ENCODE measurements at places on chromosomes 3 and 15.

DNA sequence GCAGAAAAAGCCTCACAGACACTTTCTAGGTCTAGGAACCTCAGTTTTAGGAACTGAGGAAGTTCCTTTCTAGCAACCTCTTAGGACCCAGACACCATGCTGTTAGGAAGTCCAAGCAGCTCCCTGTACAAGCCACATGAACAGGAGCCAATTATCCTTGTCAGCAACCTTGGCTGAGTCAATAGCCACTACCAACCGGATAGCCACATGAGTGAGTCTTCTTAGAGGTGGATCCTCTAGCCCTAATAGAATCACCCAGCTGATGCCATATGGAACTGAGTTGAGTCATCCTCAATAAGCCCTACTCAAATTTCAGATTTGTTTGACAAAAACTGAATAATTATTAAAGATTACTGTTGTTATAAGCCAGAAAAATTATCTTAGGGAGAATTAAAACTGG is 256.2 kb downstream of the NLGN1 start:
- DNase-seq = no peak

DNA sequence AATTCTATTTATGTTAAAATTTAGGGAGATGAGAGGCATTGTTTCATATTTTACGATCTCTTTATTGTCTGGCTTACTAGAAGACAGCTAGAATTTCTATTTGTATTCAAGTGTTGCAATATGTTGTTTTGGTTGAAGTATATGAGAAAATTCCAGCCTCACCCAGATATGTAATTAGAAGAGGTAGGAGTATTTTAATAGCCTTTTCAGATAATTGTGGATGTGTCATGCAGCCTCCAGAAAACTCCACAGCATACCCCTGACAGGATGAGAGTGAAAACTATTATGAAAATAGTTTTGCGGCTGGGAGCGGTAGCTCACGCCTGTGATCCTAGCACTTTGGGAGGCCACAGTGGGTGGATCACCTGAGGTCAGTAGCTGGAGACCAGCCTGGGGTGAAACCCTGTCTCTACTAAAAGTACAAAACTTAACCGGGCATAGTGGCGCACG is 21.5 kb upstream of the USP3 start:
- no peak for DNase-seq

GRCh38 chr15:22925875-22926274 is 54.3 kb downstream of the CYFIP1 start:
- no peak for DNase-seq

- no peak for DNase-seq
Measured at GRCh38 chr3:144957398-144958101, 985.9 kb downstream of the DIPK2A start.

DNA sequence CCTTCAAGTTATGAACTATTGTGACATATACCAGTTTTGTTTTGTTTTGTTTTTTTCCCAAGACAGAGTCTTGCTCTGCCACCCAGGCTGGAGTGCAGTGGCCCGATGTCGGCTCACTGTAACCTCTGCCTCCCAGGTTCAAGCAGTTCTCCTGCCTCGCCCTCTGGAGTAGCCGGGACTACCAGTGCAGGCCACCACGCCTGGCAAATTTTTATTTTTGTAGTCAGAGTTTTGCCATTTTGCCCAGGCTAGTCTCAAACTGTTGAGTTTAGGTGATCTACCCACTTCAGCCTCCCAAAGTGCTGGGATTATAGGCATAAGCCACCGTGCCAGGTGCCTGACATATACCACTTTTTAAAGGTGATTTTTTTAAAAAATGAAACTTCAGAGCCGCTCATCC is 74.6 kb downstream of the ARRDC4 start:
- DNase-seq = no peak

GRCh38 chr15:69848551-69849231 is 249.0 kb downstream of the TLE3 start:
- DNase-seq = no peak

DNA sequence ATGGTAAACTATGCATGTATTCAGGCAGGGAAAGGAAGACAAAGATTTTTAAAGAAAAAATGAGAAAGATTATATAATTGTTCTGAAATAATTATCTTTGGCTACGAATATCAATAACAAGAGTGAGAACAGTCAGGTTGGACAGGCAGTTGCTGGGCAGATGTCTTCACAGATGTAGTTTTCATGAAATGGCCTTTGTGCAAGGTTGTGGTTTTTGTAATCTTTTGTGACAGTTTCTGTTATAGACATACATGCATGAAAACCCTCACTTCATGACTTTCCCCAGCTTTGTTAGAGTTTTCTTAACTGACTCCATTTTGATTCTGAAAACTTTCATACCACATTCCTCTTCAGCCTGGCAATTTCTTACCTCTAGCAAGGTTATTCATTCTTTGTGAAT is 34.9 kb upstream of the SLC25A36 start:
- no peak for DNase-seq

DNA sequence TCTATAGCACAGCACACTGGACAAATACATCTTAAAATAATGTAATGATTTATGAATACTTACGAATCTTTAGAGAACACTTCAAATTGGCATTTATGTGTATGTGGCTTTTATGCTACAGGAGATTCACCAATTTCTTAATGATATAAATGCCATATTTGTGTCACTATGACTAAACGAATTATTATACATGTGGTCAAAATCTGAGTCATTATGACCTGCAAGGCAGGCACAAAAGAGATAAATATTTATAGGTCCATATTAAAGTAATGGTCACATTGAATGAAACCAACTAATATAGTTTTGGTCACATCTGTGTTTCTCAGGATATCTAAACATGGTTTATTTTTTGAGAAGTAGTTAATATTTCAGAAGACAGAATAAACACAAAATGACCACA is 232.3 kb upstream of the SEMA6D start:
- no peak for DNase-seq

- DNase-seq = no peak
Measured at GRCh38 chr3:9750556-9751411, 1.0 kb downstream of the OGG1 start.

DNA sequence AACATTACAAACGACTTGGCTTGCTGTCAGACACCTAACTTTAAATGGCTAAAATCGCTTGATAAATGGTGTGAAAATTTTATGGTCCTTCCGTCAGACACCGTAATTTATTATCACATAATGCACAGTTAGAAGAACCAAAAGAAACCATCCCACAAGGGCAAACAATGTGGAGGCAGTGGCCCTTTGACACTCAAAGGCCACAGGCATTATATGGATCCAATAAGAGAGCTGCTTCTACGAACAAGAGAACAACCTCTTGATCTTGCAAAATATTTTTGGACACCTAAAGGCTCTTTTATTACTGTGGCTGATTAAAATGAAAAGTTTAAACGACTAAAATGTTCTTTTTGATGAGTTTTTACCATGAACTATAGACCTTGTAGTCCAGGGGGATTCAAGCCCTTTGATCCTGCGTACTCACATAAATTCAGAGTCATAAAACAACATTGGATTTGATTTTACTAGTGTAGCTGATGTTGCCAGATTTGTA is 202.8 kb downstream of the FMN1 start:
- no peak for DNase-seq

DNA sequence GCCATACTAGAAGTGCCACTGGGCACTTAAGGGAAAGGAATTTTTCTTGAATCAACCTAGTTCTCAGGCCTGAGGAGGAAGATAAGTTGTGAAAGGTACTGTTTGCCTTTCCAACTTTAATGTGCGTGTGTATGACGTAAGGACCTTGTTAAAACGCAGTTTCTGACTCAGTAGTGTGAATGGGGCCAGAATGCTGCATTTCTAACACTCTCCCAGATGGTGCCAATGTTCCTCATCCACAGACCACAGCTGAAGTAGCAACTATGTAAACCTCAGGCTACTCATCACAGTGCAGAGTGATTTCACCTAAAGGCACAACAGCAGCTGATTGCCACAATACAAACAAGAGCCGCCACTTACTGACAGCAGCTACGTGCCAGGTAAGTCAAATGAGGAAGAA is 103.6 kb downstream of the OTOL1 start:
- no peak for DNase-seq

GRCh38 chr15:50862553-50862952 is 45.9 kb upstream of the AP4E1 start:
- no peak for DNase-seq

GRCh38 chr15:60072826-60073465 is 68.8 kb downstream of the FOXB1 start:
- no peak for DNase-seq

DNA sequence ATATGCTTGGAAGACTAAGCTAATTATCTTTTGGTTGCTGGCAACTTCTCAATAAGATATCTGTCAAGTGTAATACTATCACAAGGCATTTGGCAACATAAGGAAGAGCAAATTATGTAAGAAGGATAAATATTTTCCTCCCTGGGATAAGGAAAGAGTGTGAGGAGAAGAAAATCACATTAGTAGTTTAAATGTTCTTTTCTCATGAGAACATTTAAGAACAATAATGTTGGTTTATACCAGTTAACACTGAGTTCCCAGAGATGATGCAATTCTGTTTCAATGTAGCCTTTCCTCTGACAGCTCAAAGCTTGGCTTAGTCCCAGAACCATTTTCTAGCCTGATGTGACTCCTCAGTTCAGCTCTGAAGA is 66.1 kb upstream of the NPHP3 start:
- DNase-seq = no peak

- no peak for DNase-seq
Measured at GRCh38 chr15:26635105-26635504, 137.8 kb downstream of the GABRB3 start.

DNA sequence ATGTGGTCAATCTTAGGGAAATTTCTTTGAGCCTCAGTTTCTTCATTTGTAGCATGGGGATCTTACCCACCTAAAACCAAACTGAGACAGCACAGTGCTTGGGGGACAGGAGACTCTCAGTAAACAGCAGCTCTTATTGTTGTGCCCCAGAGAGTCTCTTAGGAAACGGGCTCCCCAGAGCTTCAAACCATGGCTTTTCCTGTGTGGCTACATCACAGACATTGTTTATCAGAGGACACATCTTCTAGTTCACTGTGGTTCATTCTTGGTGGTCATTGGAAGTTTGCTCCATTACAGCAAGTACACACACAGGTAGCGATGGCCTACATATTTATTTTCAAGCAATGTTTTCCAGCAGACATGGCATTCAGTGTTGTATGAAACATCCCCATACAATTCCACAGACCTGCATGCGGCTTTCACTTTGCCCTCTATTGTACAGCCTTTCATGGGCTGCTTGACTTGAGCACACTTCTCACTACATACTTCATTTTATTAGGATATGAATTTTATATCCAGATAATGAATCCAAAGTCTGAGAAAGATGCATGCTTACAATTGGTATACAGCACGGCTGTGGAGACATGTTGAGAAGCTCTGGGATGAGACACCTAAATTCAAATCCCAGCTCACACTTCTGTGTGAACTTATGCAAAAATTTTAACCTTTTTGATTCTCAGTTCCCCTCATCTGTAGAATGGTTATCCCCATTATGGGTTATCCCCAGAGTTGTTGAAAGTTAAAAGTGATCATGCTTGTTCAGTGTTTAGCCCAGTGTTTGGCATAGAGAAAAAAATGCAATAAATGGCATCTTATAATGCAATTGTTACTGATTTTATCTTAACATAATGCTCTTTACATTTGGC is 84.8 kb upstream of the ICE2 start:
- DNase-seq = no peak

DNA sequence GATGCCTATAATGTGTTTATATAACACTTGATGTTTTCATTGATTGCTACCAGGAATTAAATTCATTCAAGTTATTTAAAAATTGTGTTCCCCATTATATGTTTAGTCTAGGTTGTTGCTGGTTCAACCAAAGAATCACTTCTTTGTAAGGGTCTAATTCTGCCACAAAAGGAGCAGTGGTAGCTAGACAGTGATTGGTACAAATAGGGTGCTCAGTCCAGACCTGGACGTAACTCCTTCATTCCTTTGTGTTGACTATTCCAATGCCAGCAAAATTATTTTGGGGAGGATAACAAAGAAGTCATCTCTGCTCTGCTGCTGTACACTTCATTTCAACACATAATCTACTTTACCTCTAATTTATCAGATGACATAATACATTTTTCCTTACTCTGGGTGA is 1.2 kb downstream of the CHMP2B start:
- no peak for DNase-seq

DNA sequence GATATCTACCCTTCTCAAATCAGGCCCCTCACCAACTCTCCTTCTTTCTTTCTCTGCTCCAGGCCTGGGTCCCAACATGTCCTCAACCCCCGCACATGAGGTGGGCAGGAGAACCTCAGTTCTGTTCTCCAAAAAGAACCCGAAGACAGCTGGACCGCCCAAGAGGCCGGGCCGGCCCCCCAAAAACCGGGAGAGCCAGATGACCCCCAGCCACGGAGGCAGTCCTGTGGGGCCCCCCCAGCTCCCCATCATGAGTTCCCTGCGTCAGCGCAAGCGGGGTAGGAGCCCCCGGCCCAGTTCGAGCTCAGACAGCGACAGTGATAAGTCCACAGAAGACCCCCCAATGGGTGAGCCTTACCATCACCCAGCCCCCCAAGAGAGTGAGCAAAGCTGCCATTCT is 5.6 kb upstream of the OGG1 start:
- DNase-seq = no peak

- no peak for DNase-seq
Measured at GRCh38 chr3:183833516-183833915, 8.1 kb upstream of the MAP6D1 start.

DNA sequence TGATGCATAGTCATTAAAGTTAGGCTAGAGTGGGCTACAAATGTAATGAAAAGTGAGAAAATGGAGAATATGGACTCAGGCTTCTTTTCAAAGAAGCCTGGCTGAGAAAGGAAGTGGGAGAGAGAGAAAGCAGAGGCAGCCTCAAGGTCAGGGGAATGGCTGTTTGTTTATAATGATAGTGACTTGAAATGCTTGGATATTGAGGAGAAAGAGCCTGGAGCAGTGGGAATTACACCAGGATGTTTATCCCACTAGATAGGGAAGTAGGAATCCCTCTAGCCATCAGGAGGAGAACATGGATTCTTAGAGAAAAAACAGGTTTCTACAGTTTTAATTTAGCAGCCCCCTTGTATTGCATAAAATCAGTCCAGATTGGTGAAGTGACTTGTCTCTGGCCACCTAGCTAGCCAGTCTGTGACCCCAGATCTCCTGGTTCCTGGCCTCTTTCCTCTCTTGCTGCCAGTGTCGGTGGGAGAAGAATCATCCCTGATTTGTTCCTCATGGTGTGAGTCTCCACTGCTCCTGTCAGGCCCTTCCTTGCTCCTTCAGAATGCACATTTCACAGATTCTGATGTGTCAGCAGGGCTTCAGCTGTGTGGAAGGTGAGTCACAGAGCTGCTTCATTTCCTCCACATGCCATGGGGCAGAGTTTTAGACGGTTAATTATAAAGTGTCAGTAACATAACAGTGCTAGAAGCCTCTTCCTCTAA is 32.9 kb downstream of the SEMA6D start:
- DNase-seq = no peak

DNA sequence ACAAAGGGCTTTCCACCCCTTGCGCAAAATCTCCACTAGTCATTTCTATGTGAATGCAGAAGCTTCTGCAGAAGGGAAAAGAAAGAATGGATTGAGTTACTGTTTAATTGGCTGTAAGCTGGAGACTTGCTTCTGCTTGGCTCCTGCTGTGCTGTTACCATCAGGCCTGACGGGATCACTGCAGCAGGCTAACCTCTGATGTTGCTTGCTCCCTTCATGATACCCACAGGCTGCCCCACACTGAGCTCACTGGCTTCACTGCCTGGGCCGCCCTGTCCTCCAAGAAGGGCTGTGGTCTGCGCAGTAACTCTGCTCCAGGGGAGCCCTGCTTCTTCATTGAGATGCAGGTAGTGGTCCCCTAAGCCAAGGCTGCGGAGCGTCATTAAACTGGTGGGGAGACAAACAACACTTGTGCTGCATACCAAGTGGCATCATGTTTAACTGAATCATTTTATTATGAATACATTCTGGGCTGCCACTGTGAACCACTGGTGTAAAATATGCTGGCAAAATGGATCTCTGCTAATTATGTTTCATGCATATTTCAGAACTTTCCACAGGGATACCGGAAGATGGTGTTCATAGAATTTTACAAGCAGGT is 78.6 kb downstream of the WDR49 start:
- DNase-seq = no peak
